Hematopoietic multipotent progenitor cell treated with erythropoietin and hydrocortisone succinate and interleukin-3 and kit ligand, for 8 days (in vitro differentiated cells): ENCODE measurements at places on chromosomes 4 and X.

- no peak for DNase-seq
Observed at GRCh38 chrX:118795528-118796280, 27.9 kb upstream of the ZCCHC12 start.

GRCh38 chrX:126770179-126770578, 49.4 kb upstream of the PRR32 start:
- peak; percentile 14 for DNase-seq

GRCh38 chrX:150100261-150100660, 162.0 kb upstream of the EOLA2 start:
- DNase-seq, result no peak

- no peak for DNase-seq
Observed at GRCh38 chr4:177079327-177079726, 230.3 kb upstream of the NEIL3 start.

- no peak for DNase-seq
Observed at GRCh38 chr4:128502818-128503527, 215.4 kb upstream of the PGRMC2 start.
